ENCODE measurements at places on chromosomes 12 and 14. TPM values are rescaled to one million over a fixed set of nuclear protein-coding genes. Genes with fewer than 3 reads are reported as not detected.

The LBHD2 gene
- total RNA-seq: not detected

The VRTN gene
- total RNA-seq: not detected

DNA sequence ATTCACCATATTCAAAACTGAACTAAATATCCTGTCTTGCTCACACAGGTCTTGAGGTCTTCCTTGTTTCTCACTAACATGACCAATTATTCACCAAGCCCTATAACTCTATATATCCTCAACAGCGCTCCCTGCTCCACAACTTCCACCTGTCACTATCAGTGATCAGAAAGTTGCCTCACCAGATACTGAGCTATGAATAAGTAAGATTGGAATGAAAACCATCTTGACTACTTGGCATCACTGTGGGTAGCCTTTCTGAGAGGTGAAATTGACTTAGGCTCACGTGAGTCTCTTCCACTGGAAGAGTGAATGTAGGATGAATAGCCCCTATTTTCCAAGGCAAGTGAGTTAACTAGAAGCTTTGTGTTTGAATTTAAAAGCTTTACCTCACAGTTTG lies 167.1 kb downstream of the PIK3C2G start:
- DNase-seq: no peak

- DNase-seq: no peak
These were observed 362.9 kb downstream of the EMP1 start for GRCh38 chr12:13559318-13559978.

DNA sequence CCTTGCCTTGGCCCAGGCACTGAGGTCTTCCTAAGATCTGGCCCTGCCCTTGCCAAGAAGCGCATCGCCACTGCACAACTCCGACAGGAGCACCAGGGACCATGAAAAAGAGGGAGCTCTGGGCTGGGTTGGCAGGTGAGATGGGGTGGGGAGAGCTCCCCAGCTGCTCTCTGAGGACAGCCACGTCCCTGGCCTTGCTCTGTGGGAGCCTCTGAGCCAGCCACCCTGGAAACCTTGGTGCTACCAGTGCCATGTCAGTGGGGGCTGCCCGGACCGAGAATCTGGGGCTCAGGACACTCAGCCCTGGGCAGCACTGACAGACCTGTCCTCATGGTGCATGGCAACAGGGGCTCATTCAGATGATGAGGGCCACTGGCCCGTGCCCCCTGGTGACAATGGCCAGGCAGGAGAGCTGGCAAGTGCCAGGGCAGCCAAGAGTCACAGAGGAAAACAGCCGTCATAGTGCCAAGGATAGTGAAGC lies 134.8 kb downstream of the ZFP36L1 start:
- DNase-seq: no peak

GRCh38 chr12:131137836-131138637 lies 184.3 kb downstream of the ADGRD1 start:
- DNase-seq: no peak

DNA sequence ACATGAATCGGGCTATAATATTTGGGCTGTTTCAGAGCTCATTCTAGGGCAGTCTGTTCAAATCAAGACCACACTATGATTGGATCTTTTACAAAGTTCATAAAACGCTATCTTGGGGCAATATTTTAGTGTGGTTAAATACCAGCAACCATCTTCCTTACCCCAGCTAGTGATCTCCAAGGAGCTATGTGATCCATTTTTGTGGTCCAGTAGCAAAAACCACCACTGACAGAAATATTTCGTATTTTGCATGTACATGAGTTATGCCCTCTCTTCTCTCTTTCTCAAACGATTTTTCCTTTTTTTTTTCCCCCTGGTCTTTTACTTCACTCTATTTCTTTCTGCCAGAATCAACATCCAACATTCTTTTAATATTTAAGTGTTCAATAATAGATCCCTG lies 280.6 kb upstream of the KITLG start:
- no peak for DNase-seq

DNA sequence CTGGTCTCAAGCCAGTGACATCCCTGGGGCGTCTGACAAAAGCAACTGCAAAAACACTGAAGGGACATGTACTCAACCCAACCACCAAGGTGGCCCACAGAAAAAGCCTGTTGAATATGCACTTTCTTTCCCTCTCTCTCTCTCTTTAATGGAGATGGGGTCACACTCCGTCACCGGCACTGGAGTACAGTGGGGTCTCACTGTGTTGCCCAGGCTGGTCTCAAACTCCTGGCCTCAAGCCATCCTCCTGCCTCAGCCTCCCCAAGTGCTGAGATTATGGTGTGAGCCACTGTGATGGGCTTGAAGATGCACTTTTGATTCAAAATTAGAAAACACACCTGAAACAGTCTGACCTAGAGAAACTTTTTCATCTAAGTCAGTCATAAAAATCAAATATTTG lies 7.2 kb upstream of the CD27 start:
- DNase-seq: no peak

Data from tibial nerve (tissue), 4 donors.